ENCODE measurements at places on chromosomes 16 and 17.

DNA sequence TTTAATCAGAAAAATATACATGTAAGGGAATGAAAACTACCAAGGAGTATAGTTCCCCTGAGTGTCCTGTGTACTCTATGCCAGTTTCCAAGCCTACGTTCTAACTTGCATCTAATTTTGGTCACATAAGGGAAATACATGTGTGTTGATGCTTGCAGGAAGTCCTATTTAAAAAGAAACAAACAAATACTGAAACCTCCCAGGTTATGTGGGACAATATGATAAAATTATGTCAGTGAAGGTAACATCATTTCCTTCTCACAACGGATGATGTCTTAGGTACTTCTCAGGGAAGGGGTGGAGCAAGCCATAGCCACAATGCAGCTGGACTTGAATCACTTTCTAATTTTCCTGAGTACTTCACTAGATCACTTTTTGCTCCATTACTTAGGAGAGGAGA is 115.9 kb downstream of the ZFHX3 start:
- no peak for DNase-seq

- no peak for DNase-seq
These were observed 216.0 kb downstream of the PMP22 start for GRCh38 chr17:15048933-15049794.

DNA sequence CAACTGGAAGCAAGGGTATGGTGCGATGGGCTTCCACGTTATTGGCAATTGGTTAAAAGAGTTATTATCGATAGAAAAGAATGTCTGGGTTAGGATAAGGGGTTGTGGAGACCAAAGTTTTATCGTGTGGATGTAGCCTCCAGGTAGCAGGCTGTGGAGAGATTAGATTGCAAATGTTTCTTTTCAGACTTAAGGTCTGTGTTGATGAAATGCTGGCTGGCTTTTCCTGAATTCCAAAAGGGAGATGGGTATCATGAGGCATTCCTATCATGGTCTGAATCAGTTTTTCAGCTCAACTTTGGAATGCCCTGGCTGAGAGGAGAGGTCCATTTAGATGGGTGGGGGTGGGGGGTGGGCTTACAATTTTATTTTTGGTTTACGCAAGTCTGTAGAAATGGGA is 395.0 kb upstream of the RBFOX1 start:
- no peak for DNase-seq

DNA sequence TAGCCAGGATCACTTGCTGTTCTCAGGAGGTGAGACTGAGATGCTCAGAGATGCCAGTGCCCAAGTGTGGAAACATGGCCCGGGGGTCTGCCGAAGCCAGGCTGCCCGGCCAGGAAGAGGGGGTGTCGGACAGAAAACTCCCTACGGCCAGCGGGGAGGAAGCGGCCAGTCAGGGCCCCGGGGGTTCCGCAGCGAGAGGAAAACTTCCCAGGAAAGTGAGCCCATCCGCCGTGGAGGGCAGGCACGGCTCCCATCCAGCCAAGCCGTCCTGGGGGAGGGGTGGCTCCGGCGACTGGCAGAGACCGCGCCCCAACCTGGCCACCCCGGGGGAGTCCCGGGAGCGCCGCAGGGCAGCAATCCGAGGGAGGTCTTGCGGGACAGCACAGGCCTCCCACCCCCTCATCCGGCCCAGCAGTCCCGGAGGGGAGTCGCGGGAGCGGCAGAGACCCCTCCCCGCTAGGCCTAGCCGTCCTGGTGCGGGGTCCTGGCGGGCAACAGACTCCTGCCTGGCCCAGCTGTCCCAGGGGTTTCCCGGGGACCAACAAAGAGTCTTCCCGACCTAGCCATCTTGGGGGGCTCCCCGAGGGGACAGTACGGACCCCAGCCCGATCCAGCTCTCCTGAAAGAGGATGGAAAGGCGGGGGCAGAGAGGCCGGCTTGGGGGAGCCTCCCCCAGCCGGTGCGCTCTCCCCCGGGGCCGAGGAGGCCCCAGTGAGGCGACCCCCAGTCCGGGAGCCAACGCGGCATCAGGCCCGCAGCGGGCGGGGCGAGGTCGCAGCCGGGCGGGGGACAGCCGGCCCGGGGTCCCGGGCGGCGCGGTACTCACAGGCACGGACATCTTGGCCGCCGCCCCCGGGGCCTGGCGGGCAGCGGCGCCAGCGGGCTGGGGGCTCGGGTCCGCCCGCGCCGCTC is 13.8 kb upstream of the BCAR1 start:
- no peak for DNase-seq

- DNase-seq, result no peak
These were observed 74.0 kb downstream of the SEC14L1 start for GRCh38 chr17:77214743-77215142.

- DNase-seq, result peak; percentile 32
These were observed 30.7 kb downstream of the CDRT4 start for GRCh38 chr17:15436473-15437302.

GRCh38 chr17:58630883-58631522 is 60.8 kb downstream of the TEX14 start:
- DNase-seq, result no peak

DNA sequence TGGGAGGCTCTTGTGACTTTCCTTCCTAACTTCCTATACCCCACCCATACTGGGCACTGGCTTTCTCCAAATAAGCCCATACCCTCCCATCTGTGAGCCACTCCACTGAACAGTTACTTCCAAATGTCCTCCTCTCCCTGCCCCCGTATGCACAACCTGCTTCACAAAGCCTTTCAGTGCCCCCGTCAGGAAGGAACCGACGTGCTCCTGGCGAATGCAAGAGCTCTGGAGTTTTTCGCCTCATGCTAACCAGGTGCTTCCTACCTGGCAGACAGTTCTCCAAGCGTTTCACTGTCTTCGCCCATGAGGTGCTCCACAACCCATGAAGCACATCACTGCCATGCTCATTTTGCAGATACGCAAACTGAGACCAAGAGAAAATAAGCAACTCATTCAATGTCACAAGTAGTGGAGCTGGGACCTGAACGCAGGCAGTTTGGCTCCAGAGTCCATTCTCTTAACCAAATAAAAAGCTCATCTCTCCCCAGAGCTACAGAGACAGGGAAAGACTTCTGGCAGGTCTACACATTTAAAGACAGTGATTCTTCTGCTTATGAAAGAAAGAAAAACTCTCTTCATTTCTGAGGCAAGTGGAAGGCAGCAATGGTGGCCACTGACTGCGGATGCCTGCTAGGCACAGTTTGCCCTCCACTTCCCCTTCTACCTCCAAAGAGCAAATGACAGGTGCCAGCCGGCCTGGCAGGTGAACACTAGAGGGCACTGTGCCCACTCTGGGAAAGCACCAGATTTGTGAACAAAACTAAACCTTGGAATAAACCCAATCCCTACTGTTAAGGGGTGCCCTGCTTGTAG is 23.8 kb downstream of the SPHK1 start:
- DNase-seq, result peak; percentile 66

GRCh38 chr17:32495359-32496231 is 8.8 kb downstream of the CDK5R1 start:
- DNase-seq, result peak; percentile 53

DNA sequence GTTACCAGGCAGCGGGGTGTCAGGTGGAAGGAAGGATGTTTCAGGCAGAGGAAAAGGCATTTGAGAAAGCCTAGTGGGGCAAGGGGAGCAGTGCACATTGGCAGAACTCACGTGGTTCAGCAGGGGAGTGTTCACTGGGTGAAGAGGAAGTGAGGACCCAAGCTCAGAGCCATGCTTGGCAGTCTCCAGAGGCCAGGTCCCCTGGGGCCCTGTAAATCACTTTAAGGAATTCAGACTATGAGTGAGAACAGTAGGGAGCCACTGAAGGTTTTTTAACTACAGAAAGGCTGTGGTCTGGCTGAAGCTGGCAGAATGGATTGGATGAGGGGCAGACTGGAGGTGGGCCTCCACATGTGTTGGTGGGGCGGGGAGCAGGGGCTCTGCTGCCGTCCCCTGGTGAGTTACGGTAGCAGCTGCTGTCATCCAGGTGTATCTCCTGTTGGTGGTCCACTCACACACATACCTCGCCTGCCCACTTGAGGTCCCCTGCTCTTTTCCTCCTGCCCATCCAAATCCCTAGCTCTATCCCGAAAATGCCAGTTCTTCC is 5.1 kb downstream of the CLEC16A start:
- DNase-seq, result no peak

DNA sequence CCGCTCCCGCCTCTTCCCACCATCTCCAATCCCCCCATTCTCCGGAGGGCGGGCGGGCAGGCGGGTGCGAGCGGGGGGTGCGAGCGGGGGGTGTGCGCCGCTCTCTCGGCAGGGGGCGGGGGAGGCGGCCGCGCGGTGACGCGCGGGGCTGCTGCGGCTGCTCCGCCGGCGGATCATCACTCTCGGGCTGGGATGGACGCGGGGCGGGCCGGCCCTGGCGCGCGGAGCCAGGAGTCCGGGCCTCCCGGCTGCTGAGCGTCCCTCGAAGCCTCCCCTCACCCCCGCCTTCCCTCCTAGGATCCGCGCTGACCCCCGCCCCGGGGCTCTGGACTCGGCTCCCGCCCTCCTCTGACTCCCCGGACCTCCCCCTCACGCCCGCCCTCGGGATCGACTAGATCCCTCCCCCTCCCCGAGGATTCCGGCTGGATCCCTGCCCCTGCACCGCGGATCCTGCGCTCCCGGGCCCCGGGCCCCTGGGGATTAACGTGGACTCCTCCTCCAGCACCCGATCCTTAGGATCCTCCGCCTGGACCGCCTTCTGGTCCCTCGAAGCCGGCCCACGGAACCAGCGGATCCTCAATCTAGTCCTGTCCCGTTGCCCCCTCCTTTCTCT is 946 bp upstream of the TMEM256 start:
- DNase-seq, result peak; percentile 41

GRCh38 chr17:68399638-68400403 is 57.5 kb downstream of the WIPI1 start:
- DNase-seq, result peak; percentile 42

- no peak for DNase-seq
These were observed 10.0 kb downstream of the NLE1 start for GRCh38 chr17:35132099-35132498.

DNA sequence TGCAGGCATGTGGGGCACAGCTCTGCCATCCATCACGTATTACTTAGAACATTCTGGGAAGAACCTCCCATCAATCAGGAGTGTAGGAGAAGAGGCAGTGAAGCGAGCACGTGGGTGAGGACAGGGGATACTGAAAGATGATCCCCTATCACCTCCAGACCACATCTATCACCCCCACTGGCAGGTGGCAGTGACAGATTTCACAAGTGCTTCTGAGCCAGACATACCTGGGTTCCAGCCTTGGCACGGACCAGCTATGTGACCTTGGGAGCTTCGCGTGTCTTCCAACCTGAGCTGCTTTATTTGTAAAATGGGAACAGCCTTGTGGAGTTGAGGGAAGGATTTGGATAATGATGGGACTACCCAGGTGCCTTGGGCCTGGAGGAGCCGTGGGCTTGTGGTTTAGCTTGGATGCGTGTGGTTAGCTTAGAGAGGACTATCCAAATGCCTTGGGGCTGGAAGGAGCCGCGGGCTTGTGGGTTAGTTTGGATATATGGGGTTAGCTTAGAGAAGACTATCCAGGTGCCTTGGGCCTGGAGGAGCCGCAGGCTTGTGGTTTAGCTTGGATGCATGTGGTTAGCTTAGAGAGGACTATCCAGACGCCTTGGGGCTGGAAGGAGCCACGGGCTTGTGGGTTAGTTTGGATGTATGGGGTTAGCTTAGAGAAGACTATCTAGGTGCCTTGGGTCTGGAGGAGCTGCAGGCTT is 206.4 kb downstream of the ENGASE start:
- DNase-seq, result no peak

DNA sequence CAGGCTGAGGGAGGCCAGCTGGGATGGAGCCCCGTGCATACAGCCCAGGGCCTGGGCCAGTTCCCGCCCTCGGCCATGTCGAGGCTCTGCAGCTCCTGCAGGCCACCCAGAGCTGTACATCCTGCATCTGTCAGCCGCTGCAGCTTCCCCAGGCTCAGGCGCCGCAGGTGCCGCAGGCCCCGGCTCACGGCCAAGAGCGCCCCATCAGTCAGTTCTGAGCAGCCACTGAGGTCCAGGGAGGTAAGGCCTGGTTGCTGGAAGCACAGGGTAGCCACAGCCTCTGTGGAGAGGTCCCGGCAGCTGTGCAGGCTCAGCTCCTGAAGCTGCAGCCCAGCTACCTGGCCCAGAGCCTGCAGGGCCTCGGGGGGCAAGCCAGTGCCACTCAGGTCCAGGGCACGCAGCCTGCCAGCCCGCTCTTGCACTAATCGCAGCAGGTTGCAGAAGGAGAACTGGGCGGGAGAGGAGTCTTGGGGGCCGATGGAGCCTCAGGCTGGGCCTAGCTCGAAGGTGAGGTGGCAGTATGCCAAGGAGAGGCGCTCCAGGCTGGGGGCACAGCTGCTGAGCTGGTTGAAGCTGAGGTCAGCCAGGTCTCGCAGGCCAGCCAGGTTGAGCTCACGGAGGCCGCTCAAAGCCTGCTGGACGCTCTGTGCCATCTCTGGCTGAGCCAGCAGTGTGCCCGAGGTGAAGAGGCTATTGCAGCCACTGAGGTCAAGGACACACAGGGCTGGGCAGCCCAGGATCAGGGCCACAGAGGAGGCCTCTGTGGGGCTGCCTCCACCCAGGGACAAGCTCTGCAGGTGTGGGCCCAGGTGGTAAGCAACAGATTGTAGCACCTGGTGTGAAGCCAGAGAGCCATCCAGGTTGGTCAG is 11.4 kb downstream of the ELMO3 start:
- DNase-seq, result no peak

All from endothelial cell of umbilical vein (primary cell).